ENCODE measurements at places on chromosomes 1 and 21. TPM values are rescaled to one million over a fixed set of nuclear protein-coding genes. Genes with fewer than 3 reads are reported as not detected.
A peak's percentile ranks its signal among the peaks of the same experiment; 100 is the strongest.

ZBTB18 gene
- total RNA-seq, result 15.4 TPM

AADACL4 gene
- total RNA-seq, result not detected

CYP4Z1 gene
- total RNA-seq, result 0.31 TPM

MANEAL gene
- 9.6 TPM for total RNA-seq

AIRE gene
- total RNA-seq, result 2.7 TPM

KIAA1614 gene
- 3.3 TPM for total RNA-seq

- no peak for DNase-seq
Measured at GRCh38 chr1:1232208-1232795, at the start of gene B3GALT6. Gene B3GALT6 (plus strand): TSS chr1:1232237. CDS start chr1:1232279, 42 bp downstream.

DNA sequence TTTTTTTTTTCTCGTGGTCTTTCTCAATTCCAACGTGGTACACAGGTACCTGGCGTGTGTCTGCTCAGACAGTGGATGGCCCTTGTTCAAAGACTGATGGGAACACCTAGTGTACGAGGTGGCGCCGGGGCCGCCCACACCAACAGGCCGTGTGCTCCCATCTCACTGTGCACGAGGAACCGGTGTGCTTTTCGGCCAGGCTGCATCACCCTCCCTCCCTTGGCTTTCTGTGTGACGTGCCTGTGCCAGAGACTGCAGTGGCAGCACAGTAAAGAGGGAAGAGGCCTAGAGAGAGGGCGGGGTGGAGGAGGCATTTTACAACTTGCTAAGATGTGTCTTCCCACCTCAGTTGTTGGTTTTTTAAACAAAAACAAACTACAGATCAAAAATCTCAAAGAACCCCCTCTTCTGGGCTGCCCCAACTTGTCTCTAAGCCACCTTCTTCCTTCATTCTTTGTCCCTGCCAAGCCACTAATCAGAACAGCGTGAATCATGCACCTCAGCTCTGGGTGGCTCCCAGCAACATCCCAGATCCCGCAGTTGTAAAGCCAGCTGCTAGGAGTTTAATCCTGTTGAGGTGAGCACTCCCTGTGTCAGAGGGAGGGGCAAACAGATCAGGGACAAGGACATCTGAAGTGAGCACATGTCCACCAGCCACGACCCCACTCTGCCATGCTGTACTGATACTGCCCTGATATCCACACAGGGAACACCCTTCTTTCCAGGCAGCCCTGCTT, 20.7 kb downstream of the IRF2BP2 start:
- no peak for DNase-seq

DNA sequence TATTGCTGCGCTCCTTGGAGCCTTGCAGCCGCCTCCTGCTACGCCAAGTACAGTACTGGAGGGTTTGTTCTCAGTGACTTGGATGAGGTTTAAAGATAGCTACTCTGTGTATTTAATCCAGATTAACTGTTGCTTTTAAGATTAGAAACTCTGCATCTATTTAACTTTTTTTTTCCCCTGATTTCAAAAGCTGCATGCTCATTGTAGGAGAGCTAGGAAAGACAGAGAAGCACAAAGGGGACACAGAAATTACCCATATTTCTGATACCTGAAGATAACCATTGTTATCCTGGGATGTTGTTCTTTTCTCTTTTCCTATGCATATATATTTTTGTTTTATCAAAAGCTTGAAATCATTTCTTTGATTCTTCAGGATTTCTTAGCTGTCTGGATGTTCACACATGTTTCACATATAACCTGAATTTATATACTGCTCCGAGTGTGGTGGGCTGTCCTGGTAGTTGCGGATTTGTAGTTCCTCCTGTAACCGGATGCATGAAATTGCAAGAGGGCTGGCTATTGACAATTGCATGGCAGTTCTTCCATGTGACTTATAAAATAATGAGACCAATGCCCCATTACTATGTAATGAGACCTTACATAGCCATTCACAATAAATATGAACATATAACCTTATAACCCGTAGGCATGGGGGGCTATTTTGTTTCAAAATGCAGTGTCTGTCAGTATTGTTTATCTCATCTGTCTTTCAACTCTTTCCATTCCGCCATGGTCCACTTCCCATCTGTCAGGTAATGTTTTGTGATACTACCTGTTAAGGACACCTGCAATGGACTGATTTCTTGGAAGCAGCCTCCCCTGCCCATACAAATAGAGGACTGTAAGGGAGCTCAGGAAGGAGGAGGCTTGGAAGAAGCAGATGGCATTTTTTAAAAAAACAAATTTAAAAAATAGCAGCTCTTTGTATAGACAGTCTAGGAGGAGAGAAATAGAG, 1.4 kb downstream of the RAVER2 start:
- no peak for DNase-seq

- no peak for DNase-seq
Measured at GRCh38 chr1:46380508-46380907, 13.6 kb upstream of the FAAH start.

- peak; percentile 91 for DNase-seq
Measured at GRCh38 chr1:95117207-95118066, at the start of gene TLCD4. Gene TLCD4 (plus strand): TSS chr1:95117355. CDS start chr1:95143902, 26,547 bp downstream.

GRCh38 chr1:109115685-109116084, 1.8 kb downstream of the ELAPOR1 start:
- no peak for DNase-seq

DNA sequence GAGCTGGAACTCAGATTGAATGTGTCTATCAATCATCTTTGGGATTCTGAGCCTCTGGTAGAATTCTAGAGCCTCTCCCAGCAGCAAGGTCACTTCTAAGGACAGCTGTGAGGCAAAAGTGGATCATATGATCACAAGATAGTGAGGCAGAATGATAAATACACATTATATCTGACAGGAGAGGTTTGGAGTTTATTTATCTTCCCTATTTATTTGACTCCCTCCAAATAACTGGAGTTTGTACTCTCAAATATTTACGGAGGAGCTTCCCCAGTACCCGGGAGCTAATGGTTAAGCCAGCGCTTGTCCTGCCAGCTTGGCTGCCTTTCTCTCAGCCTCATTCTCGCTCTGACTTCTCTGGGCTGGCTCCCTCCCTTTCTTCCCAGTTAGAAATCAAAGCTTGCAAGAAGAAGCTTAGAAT, 2.3 kb downstream of the HMGCS2 start:
- DNase-seq, result no peak

- no peak for DNase-seq
Measured at GRCh38 chr1:198564716-198565115, 24.2 kb upstream of the ATP6V1G3 start.

DNA sequence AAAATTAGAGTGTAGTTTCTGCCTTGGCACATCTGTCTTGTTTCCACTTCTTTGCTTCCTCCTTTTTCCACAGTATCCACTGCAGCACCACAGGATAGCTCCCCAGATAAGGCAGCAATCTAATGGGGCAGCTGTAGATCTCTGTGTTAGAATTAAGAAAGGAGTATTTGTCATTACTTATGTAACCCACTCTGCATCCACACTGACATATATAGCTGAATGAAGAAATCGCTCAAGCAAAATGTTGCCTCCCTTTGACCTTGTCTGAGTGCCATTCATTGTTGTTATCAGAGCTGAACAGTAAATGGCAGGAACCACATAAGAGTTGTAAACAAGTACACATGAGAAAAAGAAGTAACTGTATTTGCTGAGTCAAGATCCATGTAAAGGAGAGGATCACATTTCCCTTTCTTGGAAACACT, 45.9 kb upstream of the DPH5 start:
- DNase-seq, result no peak

DNA sequence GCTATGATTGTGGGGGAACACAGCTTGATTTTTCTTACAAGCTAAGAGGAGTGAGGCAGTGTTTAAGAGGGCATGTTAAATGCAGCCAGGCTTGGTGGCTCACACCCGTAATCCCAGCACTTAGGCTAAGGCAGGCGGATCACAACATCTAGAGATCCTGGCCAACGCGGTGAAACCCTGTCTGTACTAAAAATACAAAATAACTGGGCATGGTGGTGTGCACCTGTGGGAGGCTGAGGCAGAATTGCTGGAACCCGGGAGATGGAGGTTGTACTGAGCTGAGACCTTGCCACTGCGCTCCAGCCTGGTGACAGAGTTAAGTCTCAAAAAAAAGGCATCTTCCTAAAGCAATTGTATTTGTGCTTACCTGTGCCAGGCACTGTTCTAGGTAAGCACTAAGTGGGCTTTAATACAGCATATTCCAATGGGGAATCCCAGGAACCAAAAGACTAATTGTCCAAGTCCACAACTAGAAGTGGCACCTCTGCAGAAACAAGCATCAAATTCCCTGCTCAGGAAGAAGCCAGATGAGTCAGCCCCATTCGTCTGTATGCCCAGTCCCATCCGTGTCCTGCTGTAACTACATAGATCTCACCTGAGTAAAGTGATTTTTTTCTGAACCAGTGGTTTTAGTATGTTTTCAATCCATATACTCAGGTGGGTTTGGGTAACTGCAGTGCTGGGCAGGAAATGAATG, 4.6 kb downstream of the RCC1 start:
- peak; percentile 74 for DNase-seq
